H4 (cell line): ENCODE measurements at places on chromosomes 6 and 20. TPM values are rescaled to one million over a fixed set of nuclear protein-coding genes. Genes with fewer than 3 reads are reported as not detected.

- DNase-seq = no peak
Measured at GRCh38 chr6:13434777-13435176, 52.6 kb downstream of the GFOD1 start.

The PET117 gene
- total RNA-seq = 17.0 and 20.3 TPM in 2 replicates

The PTGIS gene
- not detected in 2 replicates for total RNA-seq

DNA sequence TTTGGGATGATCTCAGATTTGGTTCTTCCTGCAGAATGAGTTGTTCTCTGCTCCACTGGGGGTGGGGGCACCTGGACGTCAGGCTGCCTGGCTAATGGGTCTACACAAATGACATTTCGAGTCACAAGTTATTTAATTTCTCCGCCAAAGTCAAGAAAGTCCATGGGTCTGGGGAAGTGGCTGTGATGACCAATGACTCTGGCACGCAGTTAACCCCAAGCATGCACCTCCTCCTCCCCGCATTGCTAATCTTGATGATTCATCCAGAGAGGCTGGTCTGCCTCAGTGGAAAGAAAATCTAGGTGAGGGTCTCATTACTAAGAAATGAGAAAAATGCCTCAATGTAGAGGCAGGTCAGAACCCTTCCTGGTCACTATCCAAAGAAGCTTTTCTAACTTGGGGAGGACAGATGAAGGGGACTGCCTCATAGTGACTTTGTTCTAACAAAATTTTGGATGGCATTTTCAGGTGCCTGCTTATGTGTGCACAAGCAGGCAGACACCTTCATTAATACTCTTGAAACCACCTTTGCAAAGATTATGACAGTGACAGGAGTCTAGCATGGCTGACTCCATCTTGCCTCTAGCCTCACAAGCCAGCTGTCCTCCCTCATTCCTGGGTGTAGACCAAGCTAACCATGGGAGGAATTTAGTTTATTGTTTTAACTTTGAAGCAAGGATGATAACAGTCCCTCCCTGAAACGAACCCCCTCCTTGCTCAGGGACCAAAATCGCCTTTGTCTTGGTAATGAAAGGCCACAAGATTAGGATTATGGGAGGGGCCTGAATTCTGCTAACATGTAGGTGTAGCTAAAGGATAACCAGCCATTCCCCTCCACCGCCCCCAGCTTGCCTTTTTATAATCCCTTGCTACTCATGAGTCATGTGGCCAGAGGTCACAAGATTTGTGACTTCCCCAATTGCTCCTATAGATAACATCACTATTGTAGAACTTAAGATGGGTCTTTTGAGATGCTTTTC, 98.6 kb upstream of the MRPS10 start:
- peak; percentile 95 for DNase-seq

GRCh38 chr6:144295211-144295610, 10.1 kb downstream of the UTRN start:
- no peak for DNase-seq

The ECT2L gene
- not detected in 2 replicates for total RNA-seq

DNA sequence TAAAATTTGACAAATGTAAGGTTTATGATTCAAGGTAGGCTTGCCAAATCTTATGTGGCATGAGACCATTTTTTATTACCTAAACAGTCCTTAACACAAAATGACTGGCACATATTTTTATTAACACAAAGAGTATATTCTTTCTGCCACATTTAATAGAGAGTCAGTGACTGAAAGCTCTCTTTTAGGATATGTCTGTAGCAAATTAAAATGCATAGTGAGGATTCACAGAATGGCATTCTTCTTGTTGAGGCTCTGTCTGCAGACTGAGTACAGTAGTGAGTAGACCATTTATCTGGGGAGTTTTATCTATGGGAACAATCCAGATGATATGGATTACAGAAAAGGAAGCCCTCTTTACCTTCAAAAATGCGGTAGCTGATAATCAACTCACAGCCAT, 56.5 kb downstream of the HAO1 start:
- no peak for DNase-seq

DNA sequence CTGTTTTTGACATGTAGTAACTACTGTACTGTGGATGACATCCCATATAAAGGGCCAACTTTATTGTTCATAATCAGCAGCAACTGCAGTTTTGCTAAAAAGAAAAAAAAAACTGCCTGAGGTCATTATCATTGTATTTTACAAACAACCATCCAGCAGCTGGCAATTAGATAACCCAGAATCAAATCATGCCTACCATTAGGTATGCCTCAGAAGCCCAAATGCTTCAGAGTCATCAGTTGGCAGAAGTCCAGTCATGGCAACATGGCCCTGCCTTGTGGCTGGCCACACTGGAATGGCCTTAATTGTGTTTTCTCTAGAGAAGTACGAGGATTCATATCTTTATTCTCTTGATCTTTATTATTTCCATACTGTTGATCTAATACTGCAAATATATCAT, 462.4 kb upstream of the NRSN1 start:
- no peak for DNase-seq

The SLC26A8 gene
- 0.04 TPM in 1 of 2 replicates, not detected in the other for total RNA-seq

The DNMT3B gene
- 3.3 and 5.4 TPM in 2 replicates for total RNA-seq

The LRRC73 gene
- 1.0 and 1.8 TPM in 2 replicates for total RNA-seq
